CD4-positive, alpha-beta T cell treated with Interleukin-10 for 1 hour (primary cell): ENCODE measurements at places on chromosomes 7 and 10.

DNA sequence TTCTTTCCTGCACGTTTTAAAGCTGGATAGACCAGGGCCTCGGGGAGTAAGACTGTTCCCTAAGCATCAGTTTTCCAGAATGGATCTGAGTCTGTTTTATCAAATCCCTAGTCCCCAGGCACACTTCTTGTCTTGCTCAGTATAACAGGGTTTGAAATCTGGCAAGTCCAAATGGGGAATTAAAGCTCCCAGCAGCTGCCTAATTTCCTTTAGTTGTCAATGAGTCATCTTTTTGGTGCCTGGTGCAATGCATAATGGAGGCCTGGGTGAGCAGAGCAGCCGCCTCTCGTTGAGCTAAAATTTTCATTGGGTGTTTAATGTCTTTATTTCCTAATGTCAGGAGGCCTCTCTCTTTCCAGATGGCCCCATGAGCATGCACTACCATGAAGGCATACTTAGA, 87.9 kb downstream of the STRA8 start:
- DNase-seq: no peak

DNA sequence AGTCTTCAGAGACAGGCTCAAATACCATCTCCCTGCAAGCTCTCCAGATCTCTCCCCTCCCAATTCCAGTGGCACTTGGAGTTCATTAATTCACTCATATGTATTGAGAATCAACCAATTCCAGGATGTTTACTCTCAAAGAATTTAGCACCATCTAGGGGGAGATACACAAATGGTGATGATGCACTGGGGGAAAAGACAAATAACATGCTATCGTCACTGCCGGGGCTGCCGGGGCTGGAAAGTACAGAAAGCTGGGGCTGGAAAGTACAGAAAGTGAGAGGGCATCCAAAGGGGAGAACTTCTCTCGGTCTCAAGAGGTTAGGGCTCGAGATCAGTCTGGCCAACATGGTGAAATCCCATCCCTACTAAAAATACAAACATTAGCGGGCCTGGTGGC, 118.7 kb downstream of the MKX start:
- DNase-seq: no peak

DNA sequence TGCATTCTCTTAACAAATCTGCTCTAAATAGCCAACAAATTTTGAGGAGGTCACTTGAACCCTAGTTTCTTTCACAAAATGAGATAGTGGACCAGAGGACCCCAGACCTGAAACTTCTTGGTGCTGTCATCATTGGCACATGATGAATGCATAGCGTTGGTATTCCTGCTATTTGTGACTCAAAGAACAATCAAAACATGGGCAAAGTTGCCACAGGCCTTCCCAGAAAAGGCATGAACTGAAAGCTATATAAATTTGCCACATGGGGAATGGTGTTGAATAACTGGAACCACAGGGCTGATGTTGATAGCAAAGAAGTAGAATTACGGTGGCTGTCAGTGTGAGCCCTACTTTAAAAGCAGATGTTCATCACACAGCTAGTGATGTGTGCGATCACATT, 219.9 kb upstream of the KMT2E start:
- DNase-seq: no peak

DNA sequence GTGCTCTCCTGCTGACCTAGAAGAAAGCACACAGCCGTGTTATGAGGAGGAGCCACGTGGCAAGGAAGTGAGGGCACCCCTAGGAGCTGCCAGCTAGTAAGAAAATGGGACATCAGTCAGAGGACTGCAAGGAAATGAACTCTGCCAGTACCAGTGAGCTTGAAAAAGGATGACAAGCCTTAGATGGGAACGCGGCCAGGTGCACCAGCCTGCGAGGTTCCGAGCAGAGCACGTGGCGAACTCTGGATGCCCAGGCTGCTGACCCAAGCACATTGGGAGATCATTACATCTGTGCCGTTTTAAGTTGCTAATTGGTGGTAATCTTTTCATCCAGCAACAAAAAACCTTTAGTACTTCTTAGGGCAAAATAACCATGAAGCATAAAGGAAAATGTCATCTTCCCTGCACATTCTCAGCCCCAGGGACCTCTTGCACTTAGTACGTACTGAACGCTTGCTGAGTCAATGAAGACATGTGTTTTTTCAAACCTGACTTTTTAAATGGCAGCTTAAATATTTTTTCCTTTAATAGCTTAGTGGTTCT, 69.4 kb downstream of the AMZ1 start:
- no peak for DNase-seq

DNA sequence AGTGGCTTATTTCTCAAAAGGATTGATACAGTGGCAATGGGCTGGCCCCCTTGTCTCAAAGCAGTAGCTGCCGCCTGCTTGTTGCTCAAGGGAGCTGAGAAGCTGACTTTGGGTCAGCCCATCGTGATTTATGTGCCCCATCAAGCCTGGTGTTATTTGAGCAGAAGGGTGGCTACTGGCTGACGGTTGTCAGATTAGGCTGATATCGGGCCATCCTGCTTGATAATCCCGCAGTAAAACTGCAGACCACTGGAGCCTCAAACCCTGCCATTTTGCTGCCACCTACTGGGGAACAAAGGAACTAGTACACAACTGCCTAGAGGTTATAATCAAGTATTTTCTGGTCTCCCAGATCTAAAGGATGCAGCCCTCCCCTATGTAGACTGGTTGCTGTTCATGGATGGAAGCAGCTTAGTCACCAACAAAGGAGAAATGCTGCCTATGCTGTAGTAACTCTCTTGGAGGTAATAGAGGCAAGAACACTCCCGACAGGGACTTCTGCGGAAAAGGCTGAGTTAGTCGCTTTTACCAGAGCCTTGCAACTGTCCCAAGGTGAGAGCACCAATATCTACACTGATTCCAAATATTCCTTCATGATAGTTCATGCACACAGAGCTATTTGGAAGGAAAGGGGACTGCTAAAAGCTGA, 65.9 kb upstream of the ZNF92 start:
- peak; percentile 55 for DNase-seq

DNA sequence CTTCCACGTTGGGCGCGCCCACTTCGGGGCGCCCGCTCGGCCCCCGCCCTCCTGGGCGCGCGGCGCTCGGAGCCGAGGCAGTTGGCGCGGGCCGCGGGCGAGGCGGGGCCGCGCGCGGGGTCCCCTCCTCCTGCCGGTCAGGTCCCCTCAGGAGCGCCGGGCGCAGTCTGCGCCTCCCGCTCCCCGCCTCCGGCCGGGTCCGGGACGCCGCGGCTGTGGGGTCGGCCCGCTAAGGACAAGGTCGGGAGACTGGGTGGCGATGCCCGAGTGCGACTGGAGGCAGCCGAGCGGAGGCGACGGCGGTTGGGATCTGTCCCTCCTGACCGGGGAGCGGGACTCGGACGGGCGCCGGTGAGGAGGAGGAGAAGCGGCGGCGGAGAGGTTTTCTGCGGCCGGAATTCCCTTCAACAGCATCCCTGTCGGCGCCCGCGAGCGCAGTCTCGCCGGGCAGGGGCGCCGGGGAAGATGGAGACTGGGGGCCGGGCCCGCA, at the start of gene ATRNL1:
Gene ATRNL1, plus strand, starts transcription at position 80 of the 490 bp plus-strand sequence. Its CDS starts 386 bp downstream, at position 466.
- DNase-seq: no peak

DNA sequence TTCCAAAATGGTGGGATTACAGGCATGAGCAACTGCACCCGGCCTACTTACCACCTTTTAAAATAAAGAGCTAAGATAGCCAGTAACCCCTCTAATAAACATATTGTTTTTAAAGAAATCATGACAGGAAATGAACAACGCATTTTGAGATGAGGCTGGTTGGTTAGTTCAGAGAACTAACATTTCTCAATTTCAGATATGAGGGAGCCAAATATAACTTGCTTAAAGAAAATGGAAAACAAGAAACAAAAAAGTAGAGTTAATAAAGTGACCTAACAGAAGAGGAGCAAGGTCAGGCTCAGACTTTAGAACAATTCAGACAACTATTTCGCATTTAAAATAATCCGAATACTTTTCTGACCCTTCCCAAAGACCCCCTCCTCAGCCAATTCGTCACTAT, 254.9 kb upstream of the PHF14 start:
- no peak for DNase-seq

DNA sequence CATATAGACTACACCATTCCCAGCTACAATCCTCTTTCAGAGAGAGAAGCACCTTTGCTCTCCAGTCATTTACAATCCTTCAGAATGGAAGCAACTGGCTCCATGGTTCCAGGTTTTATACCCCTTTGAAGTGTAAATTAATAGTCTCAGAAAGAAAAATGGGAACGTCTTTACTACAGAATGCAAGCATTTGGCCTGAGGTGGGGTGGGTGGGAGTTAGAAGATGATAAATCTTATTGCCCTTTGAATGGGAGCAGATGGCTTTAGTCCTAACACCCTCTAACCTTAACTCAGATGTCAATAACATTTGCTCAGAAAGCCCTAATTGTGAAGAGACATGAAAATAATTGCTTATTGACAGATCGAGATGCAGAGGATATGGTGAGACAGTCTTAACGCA, 84.2 kb upstream of the KCNMA1 start:
- no peak for DNase-seq

GRCh38 chr7:25933921-25934320, 218.1 kb upstream of the NFE2L3 start:
- DNase-seq: no peak

DNA sequence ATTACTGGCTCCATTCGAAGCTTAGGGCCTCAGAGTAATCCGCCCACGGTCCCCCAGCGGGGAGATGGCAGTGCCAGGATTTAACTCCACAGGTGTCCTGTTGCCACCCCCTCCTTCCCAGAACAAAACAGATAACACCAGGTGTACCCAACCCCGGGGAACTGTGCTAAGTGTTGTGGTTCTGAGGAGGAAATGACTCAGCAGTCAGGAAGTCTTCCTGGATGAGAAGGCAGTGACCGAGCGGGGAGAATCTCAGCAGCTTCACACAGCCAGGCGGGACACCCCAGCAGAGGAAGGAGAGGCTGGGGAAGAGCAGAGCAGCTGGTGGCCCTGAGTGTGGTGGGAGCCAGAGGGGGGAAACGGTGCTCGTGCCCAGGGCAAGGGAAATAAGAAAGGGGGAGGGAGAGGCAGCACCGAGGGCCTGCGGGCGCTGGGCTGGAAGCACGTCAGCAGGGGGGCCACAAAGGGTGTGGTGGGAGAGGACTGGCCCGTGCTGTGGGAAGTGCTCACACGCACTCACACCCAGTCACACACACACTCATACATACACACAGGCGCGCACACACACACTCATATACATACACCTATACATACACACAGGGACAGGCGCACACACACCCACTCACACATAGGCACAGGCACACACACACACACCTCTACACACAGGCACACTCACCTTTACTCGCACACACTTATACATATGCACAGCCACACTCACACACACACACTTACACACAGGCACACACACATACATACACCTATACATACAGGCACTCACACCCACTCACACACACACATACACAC, 59.8 kb upstream of the CHST15 start:
- peak; percentile 45 for DNase-seq

- DNase-seq: no peak
These were observed 522.7 kb downstream of the CNTNAP2 start for GRCh38 chr7:146639291-146639690.

- no peak for DNase-seq
These were observed 84.9 kb upstream of the MKI67 start for GRCh38 chr10:128211064-128211504.

- no peak for DNase-seq
These were observed 159.5 kb downstream of the PRKAG2 start for GRCh38 chr7:151717415-151717814.

- no peak for DNase-seq
These were observed 15.7 kb downstream of the PLEKHS1 start for GRCh38 chr10:113767222-113767621.

DNA sequence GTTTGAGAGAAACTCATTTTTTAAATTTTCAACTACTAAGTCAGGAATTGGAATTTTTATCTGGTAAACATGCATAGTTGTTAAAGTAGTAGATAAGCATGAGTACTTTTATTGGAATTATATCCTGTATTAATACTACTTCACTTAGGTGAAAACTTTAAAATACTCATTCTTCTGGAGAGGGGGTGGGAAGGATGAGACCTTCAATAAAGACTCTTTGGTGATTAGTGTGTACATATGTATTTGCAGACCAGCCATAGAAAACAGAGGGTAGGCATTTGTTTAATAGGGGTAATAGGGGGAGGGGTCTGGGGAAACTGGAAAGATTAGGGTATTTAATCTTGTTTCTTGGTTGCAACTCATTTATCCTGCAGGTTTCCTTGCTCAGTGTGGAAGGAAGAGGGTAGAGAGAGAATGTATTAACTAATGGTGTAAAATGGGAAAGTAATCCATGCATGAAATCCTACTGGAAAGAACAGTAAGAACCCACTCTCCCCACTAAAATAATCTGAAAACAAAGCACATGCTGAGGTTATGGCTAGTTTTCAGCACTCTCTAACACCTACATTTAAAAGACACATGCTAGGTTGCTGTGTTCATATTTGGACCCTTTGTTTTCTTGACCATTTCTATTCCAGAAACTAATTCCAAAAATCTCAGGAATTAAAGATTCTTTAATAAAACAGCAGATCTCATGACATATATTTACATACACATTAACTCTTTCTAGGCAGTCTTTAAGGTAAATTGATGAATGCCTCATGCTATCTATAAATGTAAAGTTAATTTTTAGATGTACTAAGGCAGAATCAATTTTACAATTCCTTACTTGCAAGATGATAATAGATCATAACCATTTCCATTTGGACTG, 6.2 kb upstream of the IGF2BP3 start:
- DNase-seq: no peak

GRCh38 chr7:25260862-25261494, 32.7 kb upstream of the NPVF start:
- peak; percentile 34 for DNase-seq
